ENCODE measurements at places on chromosomes 13 and 19.

DNA sequence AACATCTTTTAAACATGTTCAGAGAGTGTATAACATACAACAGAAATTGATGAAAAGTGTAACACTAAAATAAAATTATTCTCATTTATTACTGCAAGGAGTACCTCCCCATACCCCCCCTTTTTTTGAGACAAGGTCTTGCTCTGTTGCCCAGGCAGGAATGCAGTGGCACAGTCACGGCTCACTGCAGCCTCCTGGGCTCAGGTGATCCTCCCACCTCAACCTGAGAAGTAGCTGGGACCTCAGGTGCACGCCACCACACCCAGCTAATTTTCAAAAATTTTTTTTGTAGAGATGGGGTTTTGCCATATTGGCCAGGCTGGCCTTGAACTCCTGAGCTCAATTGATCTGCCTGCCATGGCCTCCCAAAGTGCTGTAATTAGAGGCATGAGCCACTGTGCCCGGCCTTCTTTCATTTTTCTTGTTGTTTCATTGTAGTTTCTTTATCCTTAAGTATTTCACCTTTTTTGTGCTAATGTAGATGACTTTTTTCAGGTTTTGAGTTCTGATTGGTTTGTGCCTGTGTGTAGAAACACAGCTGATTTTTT is 28.3 kb downstream of the GATAD2A start:
- no peak for DNase-seq

- DNase-seq = no peak
These were observed 24.2 kb upstream of the RFC3 start for GRCh38 chr13:33793726-33794125.

- DNase-seq = no peak
These were observed 26.8 kb upstream of the ACOD1 start for GRCh38 chr13:76921516-76921915.

DNA sequence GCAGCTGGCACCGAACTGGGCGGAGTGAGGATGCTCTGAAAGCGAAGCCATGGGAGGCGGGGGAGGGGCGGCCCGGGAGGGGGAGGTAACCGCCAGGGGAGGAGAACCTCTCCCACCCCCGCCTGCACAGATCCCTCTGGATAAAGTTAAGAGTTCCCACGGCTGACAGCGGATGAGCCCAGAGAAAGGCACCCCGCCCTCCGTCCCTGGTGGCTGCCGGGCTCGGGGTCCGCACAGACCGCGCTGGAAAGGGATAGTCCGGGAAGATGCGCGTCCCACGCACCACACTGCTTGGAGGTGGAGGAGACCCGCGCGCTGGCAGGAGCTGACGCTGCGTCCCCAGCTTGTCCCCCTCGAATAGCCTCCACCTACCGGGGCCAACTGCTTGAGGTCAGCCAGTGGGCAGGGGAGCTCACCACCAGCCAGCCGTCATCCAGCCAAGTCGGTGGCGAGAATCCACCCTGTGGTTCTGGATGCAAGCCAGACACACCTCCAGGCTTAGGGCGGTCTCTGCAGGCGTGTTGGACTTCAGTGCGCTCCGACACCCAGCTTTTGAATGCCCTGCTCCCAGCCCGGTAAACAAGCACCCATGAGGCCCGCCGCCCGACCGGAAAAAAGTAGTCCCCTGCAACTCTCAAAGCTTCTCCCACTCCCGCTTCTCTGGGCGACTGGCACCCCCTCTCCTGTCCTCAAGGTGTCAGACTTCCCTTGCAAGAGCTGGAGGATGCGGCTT is at the start of gene TRPC4:
TSS of gene TRPC4 (minus strand) at position 17 of the 733 bp plus-strand sequence. CDS start 86,439 bp downstream, outside the sequence.
- DNase-seq = peak; percentile 52

GRCh38 chr13:65964672-65965071 is 1265.5 kb downstream of the PCDH9 start:
- DNase-seq = no peak
